NCI-H510A (cell line): ENCODE measurements at places on chromosomes 12 and 14.

- DNase-seq: no peak
Measured at GRCh38 chr12:64097366-64098105, 124.6 kb downstream of the KICS2 start.

- DNase-seq: no peak
Measured at GRCh38 chr12:71069311-71069710, 88.5 kb downstream of the TSPAN8 start.

GRCh38 chr12:10121278-10121677, 8.7 kb downstream of the CLEC7A start:
- no peak for DNase-seq

DNA sequence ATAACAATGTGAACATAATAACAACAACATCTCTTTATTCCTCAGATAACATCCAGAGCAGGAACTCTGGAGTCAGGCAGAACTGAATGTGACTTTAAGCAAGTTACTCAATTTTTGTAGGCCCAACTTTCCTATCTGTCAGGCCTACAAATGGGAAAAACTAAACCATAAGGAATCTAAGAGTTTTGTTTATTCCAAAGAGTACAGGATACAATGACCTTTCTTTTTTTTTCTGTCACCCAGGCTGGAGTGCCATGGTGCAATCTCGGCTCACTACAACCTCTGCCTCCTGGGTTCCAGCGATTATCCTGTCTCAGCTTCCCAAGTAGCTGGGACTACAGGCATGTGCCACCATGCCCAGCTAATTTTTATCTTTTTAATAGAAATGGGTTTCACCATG, 9.4 kb downstream of the LPCAT3 start:
- no peak for DNase-seq

DNA sequence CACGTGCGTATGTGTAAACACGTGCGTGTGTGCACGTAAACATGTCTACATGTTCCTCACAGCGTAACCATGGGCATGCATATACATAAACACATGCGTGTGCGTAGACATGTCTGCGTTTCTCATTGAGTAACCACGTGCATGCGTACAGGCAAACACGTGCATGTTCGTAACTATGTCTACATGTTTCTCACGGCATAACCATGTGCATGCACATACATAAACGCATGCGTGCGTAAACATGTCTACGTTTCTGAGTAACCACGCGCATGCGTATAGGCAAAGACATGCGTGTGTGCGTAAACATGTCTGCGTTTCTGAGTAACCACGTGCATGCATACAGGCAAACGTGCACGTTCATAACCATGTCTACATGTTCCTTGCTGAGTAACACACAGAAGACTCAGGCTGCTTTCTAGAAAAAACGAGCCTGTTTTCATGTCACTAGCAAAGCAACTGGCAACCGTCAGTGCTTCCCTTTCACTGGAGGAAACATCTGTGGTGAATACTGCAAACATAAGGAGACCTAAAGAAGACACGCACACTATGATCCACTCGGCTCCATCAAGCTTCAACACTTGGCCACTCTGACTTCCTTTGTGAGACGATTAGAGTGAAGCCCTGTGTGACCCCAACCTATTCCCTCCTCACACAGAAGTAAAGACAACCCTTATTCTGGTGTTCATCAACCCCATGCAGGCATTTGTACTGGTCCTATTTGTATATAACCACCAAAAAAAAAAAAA, 28.8 kb downstream of the POLE start:
- no peak for DNase-seq

DNA sequence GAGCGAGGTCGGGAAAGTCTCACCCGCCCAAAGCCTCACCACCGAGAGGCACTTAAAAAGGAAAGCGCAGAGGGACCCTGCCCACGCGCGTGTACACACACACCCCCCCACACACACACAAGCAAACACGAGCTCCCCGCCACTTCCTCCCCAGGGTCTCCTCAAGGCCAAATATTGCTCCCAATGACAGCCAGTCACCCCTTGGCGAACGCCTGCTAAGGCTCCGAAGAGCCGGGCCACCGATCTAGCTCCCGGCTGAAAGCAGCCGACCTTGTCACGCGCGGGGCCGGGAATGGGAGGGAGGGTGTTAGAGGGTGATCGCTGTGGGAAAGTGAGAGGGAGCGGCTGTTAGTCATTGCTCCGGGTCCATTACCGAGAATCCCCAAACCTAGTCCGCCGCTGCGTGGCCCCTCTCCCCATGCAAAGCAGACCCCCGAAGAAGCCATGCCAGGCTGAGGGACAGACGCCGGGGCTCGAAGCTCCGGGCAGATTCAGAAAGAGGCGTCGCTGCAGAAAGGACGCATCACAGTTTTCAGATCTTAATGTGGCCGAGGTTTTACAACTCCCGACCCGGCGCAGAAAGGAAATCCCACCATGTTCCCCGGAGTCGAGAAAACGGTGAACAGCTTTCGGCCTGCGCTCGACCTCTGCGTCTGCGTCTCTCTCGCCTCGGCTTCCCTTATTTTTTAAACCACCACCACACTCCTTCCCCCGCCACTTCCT, 2.6 kb downstream of the BMP4 start:
- no peak for DNase-seq
